ENCODE measurements at places on chromosomes 13 and 19.

DNA sequence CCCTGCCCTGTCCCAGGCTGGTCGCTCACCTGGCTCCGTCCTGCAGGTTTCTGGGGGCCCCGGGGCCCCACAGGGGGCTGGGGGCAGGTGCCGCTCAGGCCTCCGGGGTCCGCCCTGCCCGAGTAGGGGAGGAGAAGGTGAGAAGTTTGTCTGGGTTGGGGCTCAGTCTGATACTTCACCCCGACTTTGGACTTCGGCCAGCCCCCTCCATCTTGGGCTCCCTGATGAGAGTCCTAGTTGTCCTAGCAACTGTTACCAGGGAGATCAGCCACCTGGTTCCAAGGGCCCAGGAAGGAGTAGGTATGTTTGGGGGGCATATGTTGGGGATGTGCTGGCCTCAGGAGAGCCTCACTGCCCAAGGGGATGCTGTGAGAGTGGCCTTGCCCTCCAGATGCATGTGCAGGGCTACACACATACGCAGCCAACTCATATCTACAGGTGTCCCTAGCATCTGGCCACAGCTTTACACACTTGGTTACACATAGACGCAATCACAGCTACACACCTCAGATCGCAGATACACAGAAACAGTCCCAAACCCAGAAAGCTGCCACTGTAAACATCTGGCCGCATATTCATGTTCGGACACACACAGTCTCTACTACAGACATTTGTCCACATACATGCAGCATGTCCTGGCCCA lies 3.4 kb downstream of the NUMBL start:
- DNase-seq, result no peak

- DNase-seq, result no peak
These were observed 9.6 kb upstream of the METTL21C start for GRCh38 chr13:102704238-102705058.

DNA sequence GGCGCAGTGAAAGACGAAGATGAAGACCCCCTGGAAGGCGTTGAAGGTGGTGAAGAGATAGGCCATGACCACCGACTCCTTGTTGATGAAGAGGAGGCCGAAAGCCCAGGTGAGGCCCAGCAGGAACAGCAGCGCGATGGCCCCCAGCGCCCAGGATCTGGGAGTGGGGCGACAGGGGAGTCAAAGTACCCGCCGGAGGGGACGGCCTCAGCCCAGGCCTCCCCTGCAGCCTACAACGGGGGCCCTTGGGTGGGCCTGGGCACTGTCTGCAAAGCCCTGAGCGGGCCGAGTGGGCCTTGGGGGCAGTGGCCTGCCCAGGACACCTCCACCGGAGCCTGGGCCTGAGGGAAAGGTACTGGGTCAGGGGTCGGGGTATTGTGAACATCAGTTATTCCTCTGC lies 19.0 kb upstream of the ASF1B start:
- no peak for DNase-seq

DNA sequence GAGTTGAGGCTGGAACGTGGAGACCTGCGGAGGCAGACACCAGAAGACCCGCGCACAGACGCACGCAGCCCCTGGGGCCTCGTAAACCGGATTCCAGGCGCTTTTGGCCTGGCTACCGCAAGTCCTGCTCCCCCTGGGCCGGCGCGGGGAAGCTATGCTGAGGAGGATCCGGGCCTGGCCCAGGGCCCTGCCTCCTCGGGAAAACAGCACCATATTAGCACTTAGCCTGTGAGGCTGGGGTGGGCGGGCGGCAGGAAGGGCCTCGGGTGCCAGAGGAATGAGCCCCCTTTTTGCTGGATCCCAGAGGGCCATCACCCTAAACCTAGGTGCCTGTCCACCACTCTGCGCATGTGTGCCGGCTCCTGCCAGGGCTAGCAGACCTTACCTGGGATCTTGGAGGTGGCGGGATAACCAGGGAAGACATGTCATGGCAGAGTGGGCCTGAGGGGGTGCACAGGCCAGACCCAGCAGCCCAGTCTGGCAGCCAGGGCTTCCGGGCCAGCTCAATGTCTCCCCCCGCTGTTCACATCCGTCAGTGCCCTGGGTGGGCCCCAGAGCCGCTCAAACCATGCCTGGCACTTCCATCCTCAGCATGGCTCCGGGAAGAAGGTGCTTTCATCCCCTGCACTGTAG lies 7.3 kb downstream of the ELOF1 start:
- DNase-seq, result no peak

- DNase-seq, result peak; percentile 21
These were observed 58.5 kb downstream of the TRPM4 start for GRCh38 chr19:49216071-49216470.

DNA sequence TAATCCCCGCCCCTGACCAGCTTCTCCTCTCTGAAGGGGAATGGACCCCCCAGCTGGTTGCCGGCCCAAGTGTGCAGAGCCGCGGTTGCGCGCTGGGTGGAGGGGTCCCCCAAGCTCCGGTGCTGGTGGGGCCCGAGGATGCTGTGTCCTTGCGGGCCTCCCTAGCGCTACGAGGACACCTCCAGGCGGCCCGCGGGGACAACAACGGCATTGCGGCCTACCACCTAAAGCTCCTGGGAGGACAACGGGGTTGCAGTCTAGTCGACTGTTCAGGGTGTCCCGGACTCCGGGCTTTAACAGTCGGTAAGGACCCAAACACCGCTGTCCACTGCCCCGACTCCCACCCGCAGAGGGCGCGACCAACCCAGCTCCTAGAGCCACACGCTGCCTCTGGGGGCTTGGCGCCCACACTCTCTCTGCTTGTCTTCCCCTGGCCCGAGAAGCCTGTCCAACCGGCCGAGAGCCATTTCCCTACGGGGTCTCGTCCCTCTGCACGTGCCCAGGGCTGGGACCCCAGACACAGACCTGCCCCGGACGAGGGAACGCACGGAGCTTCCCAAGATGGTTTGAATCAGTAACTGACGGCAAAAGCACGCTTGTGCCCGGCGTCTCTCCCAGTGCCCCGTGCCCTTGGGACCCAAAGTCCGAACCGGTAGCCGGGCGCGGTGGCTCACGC lies 927 bp upstream of the SDHAF1 start:
- DNase-seq, result no peak

GRCh38 chr13:62357887-62358645 lies 942.4 kb upstream of the PCDH20 start:
- no peak for DNase-seq

DNA sequence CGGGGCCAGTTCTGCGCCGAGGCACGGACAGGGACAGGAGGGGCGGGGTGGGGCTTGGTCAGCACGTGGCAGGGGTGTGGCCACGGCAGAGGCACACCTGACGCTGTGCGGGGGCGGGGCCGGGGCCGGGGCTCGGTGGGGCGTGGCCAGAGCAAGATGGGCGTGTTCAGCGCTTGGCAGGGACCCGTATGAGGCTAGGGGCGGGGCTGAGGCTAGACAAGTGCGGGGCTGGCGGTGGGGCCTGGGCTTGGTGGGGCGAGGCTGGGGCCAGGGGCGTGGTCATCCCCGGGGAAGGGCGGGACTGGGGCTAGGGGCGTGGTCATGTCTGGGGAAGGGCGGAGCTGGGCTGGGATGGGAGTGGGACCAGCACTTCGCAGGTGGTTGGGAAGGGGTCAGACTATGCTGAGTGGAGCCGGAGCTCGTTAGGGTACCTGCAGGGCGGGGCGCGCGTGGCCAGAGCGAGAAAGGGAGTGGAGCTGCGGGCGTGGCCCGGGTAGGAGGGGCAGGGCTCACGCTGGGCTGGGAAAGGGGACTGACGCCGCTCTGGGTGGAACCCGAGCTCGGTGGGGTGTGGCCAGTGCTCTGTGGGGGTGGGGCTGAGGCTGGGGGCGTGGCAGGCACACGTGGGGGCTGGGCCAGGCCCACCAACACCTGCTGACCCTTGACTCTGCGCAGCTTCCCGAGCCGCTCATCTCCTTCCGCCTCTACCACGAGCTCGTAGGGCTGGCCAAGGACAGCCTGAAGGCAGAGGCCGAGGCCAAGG lies 12.8 kb downstream of the POLR2E start:
- peak; percentile 90 for DNase-seq

All from T1000 (cell line).